ENCODE measurements at places on chromosomes 4 and X.

GRCh38 chr4:94939791-94940519, 182.2 kb downstream of the BMPR1B start:
- DNase-seq, result no peak

GRCh38 chrX:3271834-3272186, 74.6 kb downstream of the MXRA5 start:
- DNase-seq, result no peak

GRCh38 chr4:160110891-160111290, 1008.0 kb downstream of the RAPGEF2 start:
- DNase-seq, result no peak

DNA sequence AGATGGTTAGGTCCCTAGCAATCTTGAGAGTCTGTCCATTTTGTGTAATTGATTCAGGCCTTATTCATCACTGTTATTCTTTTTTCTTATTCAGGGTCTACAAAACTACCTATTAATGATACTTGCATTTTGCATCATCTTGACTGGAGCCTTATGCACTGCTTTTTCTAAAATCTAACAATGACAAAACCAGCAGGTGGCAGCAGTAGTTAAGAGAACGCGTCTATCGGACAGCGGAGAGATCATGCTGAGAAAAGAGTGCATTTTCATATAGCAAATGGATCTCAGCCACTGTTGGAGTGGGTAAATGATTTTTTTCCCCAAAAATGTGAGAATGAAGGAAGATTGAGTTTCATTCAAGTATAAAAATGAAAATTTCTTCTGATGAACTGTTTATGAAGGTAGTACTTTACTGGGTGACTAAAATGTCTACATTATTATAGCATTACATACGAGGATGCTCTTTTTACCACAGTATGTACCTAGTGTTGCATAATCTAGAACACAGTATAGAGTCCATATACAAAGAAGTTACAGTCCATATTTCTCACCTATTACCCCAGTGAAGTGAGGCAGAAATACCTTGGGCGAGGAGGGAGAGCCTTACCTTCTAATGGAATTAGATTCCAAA, 43.2 kb downstream of the TMEM144 start:
- DNase-seq, result peak; percentile 17

DNA sequence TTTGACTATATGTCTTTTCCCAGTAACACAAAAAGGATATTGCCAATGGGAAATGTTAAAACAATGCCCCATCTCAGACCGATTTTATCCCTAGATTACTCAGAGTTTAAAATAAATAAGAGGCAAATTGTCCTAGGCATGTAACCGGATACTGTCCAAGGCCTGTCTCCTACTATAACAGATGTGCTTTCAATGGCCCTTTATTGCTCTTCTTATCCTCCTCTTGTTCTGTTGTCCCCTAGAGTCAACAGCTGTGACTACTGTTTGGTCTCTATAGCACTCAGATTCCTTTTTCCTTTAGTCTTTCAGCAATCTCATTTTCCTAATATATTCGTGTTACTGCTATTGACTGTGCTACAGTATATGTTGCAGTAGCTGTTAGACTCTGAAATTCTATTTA, 66.8 kb upstream of the PLS3 start:
- DNase-seq, result no peak

DNA sequence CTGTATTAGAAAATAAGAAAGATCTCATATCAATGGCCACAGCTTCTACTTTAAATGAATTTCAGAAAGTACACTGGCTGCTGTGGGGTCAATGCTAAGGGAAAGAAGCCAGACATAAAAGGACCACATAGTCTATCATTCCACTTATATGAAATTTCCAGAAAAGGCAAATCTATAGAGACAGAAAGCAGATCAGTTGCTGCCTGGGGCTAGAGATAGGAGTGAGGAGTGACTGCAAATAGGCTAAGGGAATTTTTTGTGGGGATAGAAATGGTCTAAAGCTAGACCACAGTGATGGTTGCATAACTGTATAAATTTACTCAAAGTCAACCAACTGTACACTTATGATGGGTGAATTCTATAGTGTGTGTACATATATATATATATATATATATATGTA, 8.3 kb downstream of the GAB3 start:
- DNase-seq, result no peak

- no peak for DNase-seq
These were observed 15.5 kb upstream of the TDO2 start for GRCh38 chr4:155887847-155888570.

- no peak for DNase-seq
These were observed 326.8 kb downstream of the INPP4B start for GRCh38 chr4:142519342-142519741.

- no peak for DNase-seq
These were observed 17.6 kb upstream of the GTPBP6 start for GRCh38 chrX:336227-336626.

GRCh38 chrX:82218361-82218760, 1016.5 kb downstream of the SH3BGRL start:
- peak; percentile 2 for DNase-seq

DNA sequence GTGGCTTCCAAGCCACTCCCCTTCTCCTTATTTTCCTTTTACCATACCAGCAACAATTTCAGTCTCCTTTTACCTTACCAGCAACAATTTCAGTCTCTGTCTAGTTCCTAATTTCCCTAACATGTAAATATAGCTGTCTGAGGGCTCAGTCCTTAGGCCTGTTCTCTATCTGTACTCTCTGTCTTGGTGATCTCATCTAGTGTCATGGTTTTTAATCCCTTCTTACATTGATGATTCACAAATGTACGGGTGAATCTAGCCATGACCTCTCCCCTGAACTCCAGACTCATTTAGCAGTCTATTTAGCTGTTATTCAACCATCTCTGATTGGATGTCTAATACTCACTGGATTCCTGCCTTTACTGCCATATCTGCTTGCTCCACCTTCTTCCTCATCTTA, 7.2 kb downstream of the IL15 start:
- DNase-seq, result no peak

DNA sequence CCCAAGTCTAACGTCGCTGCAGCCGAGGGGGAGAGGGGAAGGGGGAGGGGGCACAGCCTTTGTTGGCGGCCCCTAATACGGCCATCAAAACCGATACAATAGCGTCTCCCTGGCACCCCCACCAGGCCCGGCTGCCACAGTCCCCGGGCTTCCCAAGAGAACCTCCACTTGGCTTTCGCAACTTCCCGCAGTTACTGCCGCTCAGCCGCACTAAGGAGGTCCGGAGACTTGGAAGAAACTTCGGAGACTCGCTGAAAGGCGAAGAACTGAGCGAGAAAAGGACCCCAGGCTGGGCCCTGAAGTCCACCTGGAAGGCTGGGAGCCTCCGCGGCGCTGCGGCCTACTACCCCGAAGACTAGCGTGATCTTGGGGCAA, 2.8 kb downstream of the NKX6-1 start:
- no peak for DNase-seq

DNA sequence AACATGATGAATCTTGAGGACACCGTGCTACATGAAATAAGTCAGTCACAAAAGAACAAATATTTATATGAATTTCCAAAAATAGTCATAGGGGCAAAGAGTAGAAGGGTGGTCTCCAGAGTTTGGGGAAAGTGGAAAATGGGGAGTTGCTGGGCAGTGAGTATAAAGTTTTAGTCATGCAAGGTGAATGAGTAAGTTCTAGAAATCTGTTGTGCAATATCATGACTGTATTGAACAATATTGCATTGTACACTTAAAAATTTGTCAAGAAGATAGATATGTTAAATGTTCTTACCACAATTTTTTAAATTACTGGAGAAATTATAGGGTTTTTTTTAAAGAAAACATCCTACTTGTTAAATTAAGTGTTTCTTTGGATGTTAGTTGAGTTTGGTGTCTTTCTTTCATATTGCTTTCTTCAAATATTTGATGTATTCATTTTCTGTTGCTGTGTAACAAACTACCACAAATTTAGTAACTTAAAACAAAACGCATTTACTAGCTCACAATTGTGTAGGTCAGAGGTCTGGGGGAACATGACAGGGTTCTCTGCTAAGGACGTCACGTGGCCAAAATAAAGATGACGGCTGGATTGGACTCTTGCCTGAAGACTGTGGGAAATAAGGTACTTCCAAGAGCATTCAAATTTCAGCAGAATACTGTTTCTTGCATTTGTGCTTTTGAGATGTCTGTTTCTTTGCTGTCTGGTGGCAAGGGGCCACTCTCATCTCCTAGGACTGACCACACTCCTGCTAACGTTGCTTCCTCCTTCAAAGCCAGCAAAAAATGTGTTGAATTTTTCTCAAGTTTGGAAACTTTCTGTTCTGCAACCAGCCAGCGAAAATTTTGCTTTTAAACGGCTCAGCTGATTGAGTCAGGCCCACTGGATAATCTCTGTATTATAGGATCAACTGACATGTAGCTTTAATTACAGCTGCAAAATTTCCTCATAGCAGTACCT, 76.7 kb downstream of the CPEB2 start:
- DNase-seq, result no peak

DNA sequence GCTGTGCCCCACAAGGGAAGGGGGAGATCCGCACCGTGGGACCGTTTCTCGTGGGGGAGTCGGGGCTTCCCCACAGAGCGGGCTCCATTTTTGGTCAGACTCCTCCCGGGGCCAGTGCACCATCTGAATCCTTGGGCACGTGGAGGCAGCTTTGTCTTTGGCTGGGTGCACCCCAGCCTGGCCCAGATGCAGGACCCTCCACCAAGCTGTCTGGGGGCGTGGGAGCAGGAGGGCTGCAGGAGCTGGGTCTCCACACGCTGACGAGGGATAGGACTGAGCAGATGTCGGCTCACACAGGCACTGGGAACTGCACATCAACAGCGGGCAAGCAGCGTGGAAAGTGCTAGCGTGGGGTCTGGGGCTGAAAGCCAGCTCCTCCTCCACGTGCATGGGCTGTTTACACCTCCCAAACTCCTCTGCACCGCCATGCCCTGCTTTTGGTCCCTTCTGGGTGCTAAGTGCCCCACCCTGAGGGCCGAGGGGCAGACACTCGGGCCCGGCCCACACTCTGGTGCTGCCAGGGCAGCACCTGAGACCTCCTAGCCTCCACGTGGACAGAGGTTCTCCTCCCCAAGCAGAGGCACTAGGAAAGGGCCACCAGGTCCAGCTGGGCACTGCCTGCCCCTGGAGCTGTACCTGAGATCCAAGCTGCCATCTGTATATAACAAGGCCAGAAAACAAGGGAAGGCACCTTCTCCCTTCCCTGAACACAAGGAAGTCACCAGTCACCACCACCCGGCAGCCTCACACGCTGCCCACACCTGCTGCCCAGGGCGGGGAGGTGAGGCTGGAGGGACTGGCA, 13.8 kb downstream of the DGKQ start:
- DNase-seq, result no peak

GRCh38 chrX:20432048-20432447, 165.3 kb upstream of the RPS6KA3 start:
- no peak for DNase-seq

- no peak for DNase-seq
These were observed 169.8 kb downstream of the PARM1 start for GRCh38 chr4:75102787-75103085.

DNA sequence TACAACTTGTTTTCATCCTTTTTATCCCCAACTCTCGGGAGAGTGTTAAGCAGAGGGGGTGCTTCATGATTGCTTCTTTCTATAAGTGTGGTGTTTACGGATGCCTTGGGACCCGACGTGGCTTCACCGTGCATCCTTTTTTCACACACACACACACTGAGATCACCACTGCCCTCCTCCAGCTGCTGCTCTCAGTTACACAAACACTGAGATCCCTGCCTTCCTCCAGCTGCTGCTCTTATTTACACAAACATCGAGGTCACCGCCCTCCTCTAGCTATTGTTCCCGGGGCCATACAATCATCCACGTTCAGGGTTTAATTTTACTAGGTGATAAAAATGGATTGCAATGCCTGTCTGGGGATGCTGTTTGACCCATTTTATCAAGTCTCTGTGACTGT, 155.4 kb upstream of the FAM9B start:
- no peak for DNase-seq

GRCh38 chr4:128818442-128818841, 8.9 kb downstream of the JADE1 start:
- DNase-seq, result no peak

GRCh38 chrX:153516073-153516472, 1.4 kb upstream of the ATP2B3 start:
- no peak for DNase-seq

DNA sequence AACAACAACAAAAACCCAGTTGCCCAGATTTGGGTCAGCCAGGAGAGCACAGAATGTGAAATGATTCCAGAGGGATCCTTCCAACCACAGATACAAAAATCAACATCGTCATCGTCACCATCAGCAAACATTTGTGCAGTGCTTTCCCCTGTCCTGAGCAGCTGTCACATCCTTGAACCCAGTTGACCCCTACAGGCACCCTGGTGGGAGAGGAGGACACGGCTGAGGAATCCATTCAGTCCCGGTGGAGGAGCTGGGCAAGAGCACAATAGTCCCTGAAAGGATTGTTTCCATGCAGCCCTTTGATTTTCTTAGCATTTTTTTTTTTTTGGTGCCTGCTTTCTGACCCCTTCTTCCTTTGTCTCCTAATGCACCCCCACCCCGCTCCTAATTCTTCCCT, 37.1 kb upstream of the STX18 start:
- DNase-seq, result no peak

GRCh38 chr4:153873741-153874140, 84.9 kb upstream of the SFRP2 start:
- no peak for DNase-seq

DNA sequence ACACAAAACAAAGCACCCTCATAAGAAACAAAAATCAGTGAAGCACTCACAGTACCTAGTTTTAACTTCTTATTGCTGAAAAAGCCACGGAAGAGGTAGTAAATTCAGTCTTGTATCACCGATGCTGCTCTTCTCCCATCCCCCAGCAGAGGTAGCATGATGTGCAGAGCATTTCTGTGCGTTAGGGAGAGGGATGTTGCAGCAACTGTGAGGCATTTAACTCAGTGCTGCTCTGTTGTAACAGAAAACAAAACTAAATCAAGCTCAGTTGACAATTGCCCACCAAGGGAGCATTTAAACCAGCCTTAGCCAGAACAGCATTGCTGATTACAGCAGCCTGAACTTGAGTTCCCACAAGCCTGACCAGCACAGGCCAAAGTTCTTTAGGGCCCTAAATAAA, 1279.7 kb upstream of the ADGRL3 start:
- DNase-seq, result no peak

DNA sequence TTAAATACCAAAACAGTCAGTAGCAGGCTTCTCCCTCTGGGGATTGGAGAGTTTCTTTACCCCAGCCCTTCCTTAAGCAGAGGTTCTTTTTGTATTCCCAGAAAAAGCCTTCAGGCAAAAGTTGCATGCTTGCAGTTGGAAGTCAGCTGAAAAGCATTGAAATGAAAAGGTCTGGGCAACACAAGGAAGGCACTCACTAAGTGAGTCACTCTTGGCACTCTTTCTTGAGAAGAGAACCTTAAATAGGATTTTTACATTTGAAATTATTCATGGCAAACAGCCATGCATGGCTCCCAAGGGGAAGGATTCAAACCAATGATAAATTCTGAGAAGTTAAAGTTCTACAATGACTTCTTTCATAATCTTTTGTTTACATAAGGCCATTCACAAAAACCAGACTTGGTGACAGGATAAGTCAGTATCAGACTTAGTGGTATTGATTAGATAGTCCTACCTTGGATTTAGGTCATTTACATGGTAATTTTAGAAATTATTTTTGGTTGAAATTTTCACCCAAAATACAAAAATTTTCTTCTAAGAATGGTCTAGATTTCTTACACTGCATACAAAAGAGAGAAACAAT, 2068.9 kb downstream of the PCDH7 start:
- no peak for DNase-seq

GRCh38 chr4:150023489-150023888, 54.8 kb upstream of the DCLK2 start:
- DNase-seq, result no peak
